ENCODE measurements at places on chromosomes 11 and 22. TPM values are rescaled to one million over a fixed set of nuclear protein-coding genes. Genes with fewer than 3 reads are reported as not detected.

Gene MYEOV
- not detected for total RNA-seq

Gene CNIH2
- total RNA-seq: 2.7 TPM

Gene PRG3
- not detected for total RNA-seq

Gene ANO5
- total RNA-seq: not detected

Gene SEC14L6
- total RNA-seq: not detected

Gene CCDC157
- 2.7 TPM for total RNA-seq

Measured in CD8-positive, alpha-beta memory T cell (primary cell).